Activated naive CD4-positive, alpha-beta T cell treated with Interleukin-2 at 50 U/mL for 16 hours (primary cell): ENCODE measurements at places on chromosomes 4 and X.

GRCh38 chr4:127162741-127163140 lies 470.0 kb upstream of the INTU start:
- DNase-seq = no peak

DNA sequence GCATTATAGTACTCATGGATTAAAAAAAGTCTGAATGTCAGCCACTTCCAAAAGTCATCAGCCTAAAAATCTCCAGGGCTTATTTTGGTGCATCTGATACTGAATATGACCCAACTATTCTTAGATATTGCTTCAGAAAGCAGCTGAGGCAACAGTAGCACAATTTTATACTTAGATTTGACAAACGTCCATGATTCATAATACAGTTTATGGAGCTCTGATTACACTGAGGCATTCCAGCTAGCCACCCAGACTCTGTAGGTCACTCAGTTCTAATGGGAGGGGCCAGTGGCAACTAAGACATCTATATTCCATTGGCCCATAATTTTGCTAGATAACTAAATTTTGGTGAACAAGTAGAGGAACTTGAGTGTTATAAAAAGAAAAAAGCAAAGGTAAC lies 10.3 kb downstream of the SPATA4 start:
- no peak for DNase-seq

GRCh38 chrX:138648568-138648967 lies 62.9 kb downstream of the FGF13 start:
- no peak for DNase-seq

DNA sequence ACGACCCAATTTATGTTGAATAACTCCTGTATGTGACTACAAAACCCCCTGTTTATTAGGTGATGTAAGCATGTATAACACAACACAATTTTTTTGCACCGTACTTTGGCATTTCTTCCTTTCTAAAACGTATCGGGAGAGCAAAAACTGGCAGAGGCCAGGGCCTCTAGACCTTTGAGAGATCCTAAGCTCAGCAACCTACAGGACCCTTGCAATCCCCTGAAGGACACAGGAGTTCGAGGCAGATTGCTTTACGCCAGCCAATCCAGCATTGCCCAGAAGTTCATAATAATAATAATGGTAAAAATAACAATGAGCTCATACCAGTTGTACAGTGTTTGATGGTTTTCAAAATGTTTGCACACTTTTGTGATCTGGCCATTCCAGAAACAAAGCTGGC lies 7.7 kb downstream of the NKX3-2 start:
- no peak for DNase-seq

DNA sequence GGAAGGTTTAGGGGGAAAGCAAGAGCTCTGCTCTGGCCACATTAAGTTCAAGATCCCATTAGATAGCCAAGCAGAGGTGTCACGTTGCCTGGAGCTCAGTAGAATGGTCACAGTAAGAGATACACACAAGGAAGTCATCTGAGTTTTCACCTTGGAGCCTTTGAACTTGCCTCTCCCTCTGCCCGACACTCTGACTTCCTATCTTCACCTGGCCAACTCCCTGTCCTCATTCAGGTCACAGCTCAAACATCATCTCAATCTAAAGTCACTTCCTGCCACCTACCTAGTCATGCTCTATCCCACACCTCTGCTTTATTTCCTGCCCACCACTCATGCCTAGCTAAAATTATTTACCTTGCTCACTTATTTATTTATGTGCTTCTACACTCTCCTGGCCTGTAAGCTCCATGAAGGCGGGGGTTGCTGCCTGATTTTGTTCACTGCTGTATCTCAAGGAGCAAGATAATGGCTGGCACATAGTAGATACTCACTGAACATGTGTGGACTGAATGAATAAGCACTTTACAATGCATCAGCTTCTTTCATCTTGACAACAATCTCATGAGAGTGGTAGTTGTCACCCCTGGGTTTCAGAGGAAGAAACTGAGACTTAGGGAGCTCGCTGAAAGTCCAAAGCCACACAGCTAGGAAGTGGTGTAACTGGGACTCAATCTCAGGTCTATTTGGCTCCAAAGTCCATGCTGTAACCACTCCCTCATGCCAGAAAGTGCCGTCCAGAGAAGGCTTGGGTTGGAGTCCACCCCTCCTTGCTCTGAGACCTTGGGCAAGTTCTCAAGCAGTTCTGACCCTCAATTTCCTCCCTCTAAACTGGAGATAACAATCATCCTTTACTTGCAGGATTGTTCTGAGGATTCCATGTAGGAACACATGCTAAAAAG lies 40.3 kb downstream of the EFNB1 start:
- DNase-seq = no peak
